ENCODE measurements at places on chromosomes 2 and 18.

- DNase-seq = no peak
These were observed 6.8 kb upstream of the LAMA3 start for GRCh38 chr18:23682472-23682871.

DNA sequence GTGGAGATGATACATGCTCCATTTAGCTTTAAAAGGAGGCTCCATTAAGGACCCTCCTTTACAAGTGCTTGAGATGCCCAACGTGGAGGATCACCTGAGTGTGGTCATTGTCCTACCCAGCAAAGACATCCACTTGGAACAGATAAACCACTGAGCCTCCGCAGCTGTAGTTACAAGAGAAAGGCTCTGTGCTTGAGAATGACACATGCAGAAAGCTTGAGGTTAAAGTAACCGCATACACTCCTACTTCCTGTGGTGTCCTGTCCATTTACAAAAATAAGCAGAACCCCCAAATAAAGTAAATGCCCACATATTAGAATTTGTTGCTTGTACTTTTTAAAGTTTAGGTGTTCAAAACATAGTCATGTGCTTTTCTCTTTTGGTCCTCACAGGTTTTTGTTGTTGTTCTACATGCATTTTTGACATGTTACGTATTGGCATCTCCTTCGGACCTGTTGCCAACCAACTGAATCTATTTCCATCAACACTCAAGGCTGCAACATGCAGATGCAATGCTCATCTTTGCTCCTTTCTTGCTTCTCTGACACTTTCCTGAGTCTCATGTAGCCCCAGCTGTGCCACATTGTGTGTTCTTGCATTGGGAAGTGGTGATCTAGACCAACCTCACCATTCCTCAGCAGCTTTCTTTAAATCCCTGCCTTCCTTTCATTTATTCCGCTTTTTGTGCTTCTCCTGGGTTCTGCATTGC is 56.0 kb downstream of the SERPINB7 start:
- DNase-seq = no peak

DNA sequence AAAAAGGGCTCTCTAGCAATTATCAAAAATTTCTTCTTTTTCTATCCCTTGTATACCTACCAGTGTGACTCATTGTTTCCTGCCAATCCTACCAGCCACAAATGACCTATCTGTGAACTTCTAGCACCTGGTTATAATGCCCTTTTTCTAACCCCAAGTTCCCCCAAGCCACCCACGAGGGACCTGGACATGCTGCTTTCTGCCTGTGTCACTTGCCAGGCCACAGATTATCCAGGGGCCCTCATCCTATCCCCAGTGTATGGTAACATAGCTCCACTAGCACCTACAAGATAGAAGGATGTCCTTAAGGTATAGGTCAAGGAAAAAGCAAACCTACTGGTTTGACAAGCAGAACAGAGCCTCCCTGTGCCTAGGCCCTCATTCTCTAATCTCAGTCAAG is 26.8 kb downstream of the AAK1 start:
- DNase-seq = no peak

- no peak for DNase-seq
These were observed 152.5 kb upstream of the ACKR3 start for GRCh38 chr2:236417150-236417549.

DNA sequence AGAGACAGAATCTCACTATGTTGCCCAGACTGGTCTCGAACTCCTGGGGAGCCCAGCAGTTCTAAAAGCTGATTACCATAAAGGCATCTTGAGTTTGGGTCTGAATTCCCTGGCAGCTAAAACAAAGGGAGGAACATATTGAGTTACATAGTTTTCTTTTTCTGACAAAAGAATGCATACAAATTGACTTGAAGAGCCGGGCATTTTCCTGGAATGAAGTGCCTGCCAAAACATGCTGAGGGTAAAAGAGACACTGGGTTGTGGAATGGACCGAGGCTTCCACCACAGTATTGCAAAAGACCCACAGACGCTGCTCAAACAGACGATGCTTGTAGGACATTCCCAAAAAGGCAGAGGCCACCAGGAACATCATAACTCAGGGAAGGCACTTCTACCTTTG is 35.1 kb upstream of the ROCK2 start:
- DNase-seq = no peak

GRCh38 chr18:13318731-13319501 is 100.4 kb downstream of the LDLRAD4 start:
- DNase-seq = no peak

- no peak for DNase-seq
These were observed 223.5 kb downstream of the HDAC4 start for GRCh38 chr2:239177325-239177724.

- no peak for DNase-seq
These were observed 32.1 kb downstream of the HK2 start for GRCh38 chr2:74865770-74866674.

- no peak for DNase-seq
These were observed 105.0 kb upstream of the RBBP8 start for GRCh38 chr18:22828171-22828570.

DNA sequence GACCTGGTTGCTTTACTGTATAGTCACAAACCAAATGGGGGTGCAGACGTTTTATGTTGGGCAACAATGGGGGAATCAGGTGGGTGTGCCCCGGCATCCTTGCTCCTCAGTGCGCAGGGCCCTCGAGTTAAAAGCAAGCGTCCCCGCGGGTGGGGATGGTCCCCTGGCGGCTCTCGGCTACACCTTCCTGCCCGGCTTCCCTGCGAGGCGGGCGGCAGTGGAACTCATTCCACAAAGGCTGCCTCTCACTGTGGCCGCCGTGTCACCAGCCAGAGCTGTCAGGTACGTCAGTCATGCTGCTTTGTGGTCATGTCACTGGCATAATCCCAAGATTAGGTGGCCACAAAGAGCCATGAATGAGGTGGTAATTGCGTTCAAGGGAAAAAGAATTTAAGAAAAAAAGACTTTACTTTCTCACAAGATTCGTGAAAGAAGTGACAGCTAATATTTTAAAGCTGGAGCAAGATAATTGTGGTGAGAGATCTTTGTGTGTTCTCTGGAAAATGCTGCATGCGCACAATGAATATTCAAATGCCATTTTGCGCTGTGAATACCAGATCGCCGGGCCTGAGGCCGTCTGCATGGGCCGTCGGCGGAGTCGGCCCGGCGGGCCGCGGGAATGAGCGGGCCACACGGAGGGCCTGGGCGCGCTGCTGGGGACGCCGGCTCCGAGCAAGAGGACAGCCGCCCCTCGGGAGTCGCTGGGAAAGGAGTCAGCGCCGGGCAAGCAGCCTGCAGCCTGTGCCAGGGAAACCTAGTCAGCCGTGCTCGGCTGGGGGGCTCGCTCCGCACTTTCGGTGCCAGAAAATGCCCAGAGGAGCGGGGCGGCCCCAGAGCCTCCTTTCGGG is 82.3 kb upstream of the LDLRAD4 start:
- no peak for DNase-seq
